Stimulated activated CD4-positive, alpha-beta T cell treated with anti-CD3 and anti-CD28 coated beads, Interleukin-12 subunit alpha, Interleukin-12 subunit beta, amount 100 ng/mL, for 4 hours (primary cell): ENCODE measurements at places on chromosomes 3 and 15.

GRCh38 chr3:3194861-3195260 lies 15.4 kb upstream of the CRBN start:
- no peak for DNase-seq

- DNase-seq = no peak
Measured at GRCh38 chr3:177314897-177315296, 117.6 kb upstream of the TBL1XR1 start.

GRCh38 chr3:146134348-146135117 lies 26.5 kb downstream of the PLOD2 start:
- no peak for DNase-seq

DNA sequence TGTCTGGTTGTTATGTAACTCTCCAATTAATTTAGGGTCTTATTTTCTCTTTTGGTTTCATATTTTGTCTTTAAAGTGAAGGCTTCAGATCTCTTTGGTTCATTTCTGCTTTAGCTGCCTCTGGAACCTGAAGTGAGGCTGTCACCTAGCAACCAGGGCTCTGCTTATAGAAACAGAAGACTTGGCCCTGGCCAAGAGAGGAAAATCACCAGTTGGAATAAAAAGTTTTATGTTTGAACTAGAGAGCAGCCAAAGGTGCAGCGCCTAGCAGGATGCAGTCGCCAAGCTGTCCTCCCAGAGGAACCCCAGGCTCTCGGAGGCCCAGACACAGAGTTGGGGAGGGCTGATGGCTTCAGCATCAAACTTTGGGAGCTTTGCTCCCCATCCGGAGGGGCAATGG lies 41.1 kb downstream of the LYZL4 start:
- no peak for DNase-seq

DNA sequence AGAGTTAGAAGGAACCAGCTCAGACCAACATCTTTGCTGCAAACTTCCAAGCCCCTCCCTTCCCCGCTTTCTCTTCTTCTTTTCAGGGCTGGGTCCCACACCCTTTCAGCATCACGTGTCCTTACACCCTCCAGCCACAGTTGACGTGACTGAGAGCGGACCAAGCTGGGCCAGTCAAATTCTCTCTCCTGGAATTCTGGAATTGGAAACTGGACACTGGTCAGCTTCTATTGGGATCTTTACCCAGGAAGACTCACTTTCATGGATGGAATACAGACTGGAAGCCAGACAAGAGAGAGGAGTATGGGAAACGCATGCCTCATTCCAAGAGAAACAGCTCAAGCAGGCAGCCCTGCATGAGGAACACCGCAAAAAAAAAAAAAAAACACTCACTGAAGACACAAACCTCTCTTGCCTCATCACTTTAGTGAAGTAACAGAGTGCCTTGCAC lies 12.4 kb upstream of the TPM1 start:
- DNase-seq = no peak
